ENCODE measurements at places on chromosomes 3 and 15.

DNA sequence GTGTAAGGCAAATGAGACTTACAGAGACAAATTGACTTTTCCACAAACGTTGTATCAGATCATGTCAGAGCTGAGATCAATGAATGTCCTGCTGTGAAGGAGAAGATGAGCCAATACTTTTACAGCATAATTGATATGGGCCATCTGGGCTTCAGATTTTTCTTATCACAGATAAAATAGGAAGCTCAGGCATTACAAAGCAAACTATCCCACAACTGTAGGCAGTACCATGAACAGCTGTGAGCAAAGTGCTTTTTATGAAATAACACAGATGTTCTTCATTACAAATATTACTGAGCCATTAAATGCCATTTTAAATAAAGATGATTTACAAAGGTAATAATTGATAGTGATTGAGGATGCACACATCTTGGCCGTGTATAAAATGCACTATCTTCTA is 852.3 kb downstream of the OTOL1 start:
- DNase-seq: no peak

DNA sequence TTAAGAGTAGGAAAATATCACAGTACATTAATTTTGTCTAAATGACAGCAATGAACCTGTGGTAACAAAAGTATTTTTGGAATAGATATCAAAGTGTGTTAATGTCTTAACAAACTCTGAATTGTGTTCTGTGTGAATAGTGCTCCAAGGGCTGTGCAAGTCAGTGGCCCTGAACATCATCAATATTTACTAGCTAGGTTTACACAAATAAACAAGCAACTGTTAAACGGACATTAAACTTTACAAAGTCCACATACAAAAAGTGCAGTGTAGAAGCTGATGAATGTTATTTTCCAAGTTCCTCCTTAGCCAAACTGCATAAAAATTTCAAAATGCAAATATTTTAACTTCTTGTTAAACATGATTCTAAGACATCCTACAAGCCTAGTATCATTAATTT is 2.1 kb upstream of the GTF2A2 start:
- DNase-seq: no peak

GRCh38 chr15:38696109-38696727 is 131.6 kb upstream of the RASGRP1 start:
- DNase-seq: peak; percentile 32

DNA sequence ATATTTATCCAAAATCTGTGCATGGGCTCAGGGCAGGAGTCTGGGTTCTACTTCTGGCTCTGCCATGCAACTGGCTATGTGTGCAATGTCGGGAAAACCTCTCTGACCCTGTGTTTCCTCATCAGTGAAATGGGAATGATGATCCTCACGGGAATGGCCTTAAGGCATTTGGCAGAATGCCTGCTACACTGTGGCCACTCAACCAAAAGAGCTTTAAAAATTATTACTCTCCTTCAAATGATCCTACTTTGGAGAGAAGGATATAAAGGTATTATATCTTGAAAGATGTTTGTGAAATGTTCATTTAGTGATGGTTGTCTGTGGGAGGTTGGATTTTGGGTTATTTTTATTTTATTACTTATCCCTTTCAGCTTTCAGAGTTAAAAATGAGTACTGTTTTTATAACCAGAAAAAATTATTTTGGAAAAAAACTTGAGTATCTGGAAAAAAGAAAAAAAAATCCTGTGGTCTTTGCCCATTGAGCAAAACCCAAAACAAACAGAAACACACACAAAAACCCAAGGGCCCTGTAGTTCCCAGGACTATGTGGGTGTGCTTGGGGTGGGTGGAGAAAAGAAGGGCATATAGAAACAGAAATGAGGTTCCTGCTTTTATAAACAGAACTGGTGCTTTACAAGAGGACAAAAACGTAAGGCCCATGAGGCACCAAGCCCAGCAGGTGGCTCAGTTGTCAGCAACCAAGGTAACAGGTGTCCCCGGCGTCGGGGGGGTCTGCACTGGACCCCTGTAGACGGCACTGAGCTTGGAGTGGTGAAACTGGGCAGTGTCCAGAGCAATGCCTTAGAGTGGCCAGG is 22.0 kb downstream of the RGMA start:
- no peak for DNase-seq

GRCh38 chr15:93088200-93088980 is 621 bp downstream of the RGMA start:
- no peak for DNase-seq

- DNase-seq: no peak
Observed at GRCh38 chr15:82554351-82554750, 14.1 kb upstream of the RPS17 start.

- DNase-seq: no peak
Observed at GRCh38 chr3:107855710-107856109, 235.1 kb downstream of the CD47 start.

DNA sequence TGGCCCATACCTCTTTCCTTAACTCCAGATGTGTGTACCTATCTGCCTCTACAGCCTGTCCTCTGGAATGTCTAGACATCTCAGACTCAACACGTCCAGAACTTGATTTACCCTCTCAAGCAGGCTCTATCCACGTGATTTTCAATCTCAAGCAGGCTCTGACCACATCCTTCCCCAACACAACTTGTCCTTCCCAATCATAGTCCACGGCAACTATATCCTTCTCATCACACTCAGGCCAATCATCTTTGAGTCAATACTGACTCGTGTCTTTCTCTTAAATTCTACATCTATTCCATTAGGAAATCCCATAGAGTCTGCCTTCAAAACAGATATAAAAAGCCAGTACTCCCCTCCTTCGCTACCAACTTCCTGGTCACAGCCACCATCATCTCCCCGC is 70.4 kb downstream of the FOXP1 start:
- no peak for DNase-seq

- DNase-seq: no peak
Observed at GRCh38 chr3:7567160-7567559, 706.2 kb downstream of the GRM7 start.

GRCh38 chr3:37793889-37794591 is 67.6 kb upstream of the CTDSPL start:
- DNase-seq: no peak

- no peak for DNase-seq
Observed at GRCh38 chr3:56890448-56891091, 88.8 kb upstream of the ARHGEF3 start.

DNA sequence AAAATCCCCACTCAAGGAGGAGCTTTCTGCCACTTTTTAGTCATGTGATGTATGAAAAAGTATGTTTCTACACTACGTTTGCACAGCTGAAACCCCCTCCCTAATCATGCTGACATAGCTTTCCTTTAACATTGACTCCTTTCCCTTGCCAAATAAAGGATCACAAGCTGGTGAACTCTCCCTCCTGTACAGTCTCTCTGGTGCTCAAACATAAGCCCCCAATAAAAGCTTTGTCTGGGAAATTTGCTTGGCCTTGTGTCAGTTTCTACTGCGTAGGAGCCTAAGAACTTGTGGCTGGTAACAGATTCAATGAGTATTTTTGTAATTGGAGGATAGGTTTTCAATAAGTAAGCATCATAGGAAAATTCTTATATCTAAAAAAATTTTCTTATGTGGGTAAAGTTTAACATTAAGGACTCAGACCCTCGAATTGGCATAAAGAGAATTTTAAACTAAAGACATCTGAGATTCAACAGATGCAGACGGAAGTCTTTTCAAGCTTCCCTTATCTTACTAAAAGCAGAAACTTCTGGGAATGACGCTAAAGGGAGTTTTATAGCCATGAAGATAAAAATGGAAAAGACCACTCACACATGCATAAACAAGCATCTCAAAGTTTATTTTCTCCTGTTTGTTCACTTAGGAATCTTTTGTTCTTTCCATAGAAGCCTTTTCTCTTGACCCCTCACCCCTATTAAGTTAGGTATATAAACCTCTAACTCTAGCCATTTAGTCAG is 44.1 kb upstream of the P2RY1 start:
- DNase-seq: no peak

DNA sequence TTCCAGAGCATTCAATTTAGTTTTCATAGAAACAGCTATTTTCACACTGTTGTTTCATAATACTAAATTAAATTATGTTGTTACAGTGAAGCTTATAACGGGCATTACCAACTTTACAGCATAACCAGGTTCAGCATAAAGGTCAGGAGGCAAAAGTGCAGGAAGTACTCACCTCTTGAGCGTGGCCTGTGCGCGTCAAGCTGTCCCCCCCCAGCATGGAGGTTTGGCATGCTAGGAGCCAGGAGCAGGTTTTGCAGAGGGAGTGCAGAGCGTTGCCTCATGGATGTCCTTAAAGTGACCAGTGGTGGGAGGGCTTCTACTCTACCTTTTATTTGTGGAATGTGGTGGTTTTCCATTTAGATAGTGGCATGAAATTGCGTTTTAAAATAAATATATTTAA is 104.4 kb downstream of the EEFSEC start:
- DNase-seq: no peak

DNA sequence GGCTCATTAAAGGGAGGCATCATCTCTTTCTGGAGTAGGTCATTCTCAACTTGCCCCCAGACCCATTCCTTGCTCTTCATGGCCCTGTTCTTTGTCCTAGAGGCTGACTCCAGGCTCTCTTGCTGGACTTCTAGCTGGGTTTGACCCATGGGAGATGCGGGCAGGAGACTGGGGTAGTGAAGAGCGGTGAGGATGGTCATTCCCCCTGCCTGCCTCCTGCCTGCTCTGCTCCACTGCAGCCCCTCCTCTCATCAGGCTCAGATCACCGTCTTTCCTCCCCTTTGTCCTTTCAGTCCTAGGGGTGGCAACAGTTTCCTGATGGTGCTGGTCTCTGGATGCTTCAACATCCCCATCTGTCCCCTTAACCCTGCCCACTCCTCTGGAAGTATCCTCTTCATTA is 170.9 kb downstream of the ABHD5 start:
- no peak for DNase-seq

GRCh38 chr3:50237754-50238548 is 1.9 kb downstream of the GNAI2 start:
- peak; percentile 79 for DNase-seq

DNA sequence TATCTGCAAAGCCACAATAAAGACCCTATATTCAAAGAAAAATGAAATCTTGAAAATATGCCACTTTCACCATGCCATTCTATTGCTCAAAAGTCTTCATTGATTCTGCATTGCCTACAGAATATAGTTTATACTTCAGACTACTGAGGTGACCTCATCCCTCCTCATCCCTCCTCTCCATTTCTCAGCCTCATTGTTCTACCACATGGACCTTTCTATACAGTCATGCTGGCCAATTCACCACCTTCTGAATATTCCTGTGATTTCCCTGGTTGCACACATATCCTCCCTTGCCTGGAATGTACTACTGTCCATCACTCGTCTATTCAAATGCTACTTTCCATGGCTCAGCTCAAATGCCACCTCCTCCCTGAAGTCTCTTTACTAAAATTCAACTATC is 3.5 kb upstream of the COL8A1 start:
- no peak for DNase-seq

DNA sequence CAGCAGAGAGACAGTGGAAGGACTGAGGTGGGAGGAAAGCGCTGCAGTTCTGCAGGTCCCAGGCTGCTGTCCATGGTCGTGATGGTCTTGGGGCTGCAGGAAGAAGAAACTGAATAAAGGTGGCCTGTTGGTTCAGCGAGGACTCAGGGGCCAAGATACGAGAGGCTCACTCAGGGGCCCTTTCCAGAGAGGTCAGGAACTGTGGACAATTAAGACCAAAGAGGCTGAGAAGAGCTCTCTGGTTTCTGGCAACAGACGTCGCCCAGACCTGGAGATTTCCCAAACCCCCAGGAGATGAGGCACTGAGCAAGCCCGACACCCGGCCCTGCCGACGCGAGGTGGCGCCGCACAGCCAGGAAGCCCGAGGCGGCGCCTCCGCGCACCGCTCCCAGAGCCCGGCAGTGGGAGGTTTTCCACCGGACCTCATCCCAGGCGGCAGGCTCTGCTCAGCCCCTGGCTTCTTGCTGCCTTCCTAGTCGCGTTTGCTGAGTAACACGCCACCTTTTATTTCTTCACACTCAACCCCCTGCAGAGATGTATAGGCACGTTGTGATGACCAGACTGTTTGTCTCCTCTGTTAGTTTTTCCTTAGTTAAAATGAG is 56.4 kb upstream of the ARRDC4 start:
- no peak for DNase-seq

GRCh38 chr3:9301091-9301490 is 51.6 kb upstream of the SRGAP3 start:
- no peak for DNase-seq

DNA sequence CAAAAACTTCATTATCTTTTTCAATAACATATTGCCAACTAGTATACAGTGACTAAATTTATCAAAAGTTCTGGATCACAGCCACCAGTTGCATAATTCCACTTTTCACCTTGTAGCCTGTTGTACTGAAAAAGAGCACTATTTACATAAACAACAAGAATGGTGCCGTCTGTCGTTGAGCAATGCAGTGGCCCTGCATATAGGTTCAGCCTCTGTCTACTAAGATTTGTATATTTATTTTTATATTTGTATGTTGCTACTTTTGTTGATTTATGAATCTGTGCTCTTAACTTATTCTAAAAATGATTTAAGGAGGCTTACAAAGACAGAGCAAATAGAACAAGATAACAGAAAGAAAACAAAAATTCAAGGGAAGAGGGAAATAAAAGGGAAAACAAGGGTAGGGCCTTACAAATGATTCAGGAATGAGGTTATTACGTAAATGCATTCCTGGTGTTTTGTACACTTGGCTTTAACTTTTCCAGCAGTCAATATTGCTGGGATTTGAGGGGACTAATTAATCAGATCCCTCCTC is 257.6 kb upstream of the STT3B start:
- no peak for DNase-seq

DNA sequence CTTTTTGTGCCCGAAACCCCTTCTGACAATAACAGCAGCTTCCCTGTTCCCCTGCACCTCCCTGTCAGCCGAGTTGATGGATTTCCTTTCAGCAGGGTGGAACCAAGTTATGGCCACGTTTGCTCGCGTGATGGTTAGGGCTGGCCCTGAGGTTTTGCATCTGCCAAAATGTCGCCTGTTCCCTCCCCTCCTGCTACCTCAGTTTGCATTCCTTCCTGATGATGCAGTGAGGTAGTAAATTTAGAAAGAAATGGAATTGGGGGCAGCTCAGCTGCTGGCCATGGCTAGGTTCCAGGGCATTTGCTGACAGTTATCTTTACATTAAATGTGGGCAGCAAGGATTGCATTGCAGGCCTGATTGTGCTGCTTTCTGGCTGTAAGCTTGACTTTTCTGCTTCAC is 13.2 kb downstream of the LIMD1 start:
- DNase-seq: no peak

- DNase-seq: no peak
Observed at GRCh38 chr15:99486371-99487336, 79.1 kb upstream of the MEF2A start.

- DNase-seq: no peak
Observed at GRCh38 chr3:11154953-11155325, 646 bp downstream of the HRH1 start.

DNA sequence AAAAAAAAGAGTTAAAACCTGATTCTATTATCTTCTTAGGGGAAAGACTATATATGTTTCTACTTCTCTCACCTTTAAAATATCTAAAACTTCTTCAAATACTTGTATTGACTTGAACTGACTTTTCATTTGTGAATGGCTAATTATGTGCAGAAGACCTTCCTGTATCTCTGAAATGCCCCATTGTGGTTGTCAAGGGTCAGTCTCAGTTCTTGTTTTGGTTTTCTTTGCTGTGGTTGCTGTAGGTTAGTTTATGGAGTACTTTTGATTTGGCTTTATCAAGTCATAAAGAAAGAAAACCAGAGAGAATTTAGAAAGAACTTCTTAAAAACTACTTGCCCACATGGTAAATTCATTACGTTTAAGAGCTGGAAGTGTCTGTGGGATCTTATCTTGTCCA is 345.3 kb upstream of the POU1F1 start:
- DNase-seq: no peak

- DNase-seq: no peak
Observed at GRCh38 chr15:86101818-86102217, 22.1 kb downstream of the AGBL1 start.

GRCh38 chr3:154932633-154933032 is 147.5 kb upstream of the MME start:
- DNase-seq: no peak
